ENCODE measurements at places on chromosomes 2 and 18.
A peak's percentile ranks its signal among the peaks of the same experiment; 100 is the strongest.

- no peak for DNase-seq
Measured at GRCh38 chr2:232937278-232937906, 67.3 kb downstream of the SNORC start.

DNA sequence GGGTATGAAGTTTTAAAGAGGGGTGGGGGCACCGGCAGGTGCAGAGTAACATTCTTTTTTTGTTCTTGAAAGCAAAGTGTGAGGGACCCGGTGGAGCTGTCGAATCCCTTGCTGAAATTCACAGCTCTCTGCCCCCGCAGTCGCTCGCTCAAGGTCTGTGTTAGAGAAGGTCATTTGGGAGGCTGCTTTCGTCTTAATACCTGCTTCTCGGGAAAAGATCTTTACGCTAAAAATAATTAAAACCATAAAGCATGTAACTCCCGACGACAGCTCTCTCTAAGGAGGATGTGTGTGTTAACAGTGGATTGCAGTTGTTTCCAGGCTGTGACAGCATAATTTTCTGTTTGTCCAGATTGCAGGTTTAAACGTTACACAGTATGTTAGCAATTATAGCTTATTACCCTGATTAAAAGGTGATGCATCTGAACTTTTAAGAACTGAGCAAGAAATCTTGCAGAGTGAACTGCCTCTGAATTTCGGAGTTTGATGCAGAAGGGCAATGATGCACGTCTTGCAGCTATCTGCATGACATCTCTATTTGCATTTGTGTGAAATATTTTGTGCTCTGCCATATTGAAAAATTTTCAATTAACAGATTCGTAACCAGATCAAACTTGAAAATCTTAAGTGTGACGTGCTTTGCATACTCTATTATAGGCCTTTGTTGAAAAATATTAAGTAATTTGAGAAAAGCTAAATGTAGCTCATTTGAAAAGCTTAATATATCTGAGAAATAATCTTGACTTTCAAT lies 954 bp downstream of the RAPGEF4 start:
- no peak for DNase-seq

DNA sequence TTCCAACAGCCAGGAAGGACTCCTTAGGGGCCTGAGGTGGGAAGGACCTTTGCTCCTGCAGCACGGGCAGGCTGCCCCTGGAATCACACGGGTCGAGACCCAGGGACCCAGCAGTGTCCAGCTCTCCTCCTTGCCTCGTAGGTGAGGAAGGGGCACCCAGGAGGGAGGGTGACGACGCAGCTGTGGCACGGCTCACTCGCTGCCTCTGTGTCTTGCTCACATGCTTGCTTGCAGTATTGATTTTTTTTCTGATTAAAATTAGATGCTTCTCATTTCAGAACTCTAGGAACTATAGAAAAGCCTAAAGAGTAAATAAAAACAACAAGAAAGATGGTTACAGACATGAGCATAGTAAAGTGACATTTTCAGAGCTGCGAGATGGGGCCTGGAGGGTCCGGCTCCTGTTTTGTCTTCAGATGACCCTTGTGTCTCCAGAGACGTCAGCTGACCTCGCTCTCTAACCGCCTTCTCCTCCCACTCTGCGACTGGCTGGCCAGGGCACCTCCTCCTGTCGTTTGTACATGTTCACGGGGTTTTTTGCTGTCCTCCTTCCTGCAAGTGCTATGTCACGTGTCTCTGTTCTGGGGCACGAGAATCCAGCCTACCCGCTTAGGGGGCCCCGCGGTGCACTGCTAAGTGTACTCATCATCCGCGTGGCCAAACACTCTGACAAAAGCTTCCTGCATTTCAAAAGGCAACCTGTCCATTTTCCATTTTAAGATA lies 65.7 kb upstream of the ZNF236 start:
- DNase-seq, result no peak

GRCh38 chr18:76374330-76375281 lies 120.4 kb downstream of the ZNF516 start:
- DNase-seq, result no peak

DNA sequence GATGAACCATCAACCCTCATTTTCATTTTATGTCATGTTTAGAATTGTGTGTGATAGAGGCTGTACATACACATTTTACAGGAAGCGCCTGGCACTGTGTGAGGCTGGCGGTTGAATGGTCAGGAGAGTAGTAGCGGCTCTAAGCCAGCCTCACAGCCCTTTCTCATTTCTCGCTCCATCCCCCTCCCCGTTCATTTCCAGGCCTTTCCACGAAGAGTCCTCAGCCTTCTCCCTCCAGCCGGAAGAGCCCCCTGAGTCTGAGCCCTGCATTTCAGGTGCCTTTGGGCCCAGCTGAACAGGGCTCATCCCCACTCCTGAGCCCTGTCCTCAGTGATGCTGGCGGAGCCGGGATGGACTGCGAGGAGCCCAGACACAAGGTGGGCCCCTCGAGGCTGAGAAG lies 51.8 kb downstream of the STK25 start:
- no peak for DNase-seq

DNA sequence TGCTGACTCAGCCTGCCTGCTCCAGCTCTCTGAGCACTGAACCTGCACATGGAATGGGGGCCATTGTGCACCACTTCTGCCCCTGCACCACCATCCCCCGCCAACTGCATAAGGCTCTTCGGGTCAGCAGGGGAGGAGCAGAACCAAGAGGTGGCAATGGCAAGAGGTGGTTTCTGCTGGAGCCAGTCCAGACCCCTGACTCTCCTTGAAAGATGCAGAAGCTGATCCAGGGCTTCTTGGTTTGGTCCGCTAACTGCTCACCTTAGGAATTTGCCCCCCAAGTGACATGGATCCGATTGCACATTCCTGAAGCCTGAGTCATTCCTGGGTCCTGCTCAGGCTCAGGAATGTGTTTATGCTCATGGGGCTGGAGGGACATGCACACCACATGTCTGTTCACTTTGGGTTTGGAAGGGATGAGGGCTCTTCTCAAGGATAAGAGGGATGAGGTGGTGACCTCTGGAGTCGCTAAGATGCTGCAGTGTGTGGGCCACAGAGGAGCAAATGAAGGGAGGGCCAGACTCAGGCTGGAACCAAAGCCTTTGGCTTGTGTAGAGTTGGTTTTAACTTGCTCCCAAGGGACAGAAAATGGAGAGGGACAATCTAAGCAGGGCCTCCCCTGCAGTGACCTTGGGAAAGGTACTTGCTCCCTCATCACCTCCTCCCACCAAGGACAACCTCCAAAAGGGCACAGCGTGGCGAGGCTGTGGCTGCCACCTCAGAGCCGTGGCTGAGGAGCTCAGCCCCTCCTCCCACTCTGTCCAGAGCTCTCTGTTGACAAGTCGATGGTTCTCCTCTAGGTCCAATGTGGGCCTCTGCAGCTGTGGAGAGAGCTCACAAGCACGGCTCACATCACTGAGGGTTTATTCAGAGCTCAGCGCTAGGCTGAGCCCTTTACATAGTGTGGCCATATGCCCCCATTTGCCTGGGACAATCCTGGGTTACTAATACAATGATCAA lies 66.2 kb downstream of the HS1BP3 start:
- DNase-seq, result peak; percentile 99

GRCh38 chr2:41947701-41948396 lies 100.0 kb upstream of the PKDCC start:
- DNase-seq, result no peak

All from fibroblast of skin of back (primary cell).